ENCODE measurements at places on chromosomes 7 and 10.

- no peak for DNase-seq
Measured at GRCh38 chr10:70323138-70323696, 39.4 kb upstream of the NPFFR1 start.

- DNase-seq, result no peak
Measured at GRCh38 chr10:24569330-24569796, 154.3 kb downstream of the ARHGAP21 start.

GRCh38 chr10:103197903-103198302 is 4.8 kb upstream of the NT5C2 start:
- DNase-seq, result no peak

- no peak for DNase-seq
Measured at GRCh38 chr10:34403512-34403911, 411.6 kb downstream of the PARD3 start.

DNA sequence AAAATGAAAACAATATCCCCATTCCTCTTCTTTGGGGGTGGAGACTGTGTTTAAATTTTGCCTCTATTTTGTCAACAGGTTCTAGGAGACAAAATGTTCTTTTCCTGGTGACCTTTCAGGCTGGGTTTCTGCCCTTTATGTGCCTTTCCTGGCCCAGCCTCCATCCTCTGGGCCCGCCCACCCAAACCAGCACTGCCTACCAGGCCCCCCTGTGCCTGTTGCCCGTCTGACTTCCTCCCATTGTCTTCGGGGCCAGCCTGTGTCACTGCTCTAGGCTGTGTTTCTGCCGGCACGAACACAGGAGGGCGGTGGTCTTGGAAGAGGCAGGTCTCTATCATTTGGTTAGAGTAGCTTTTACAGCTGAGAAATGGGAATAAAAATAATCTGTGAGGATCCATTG is 13.9 kb downstream of the TSPAN14 start:
- DNase-seq, result peak; percentile 46

- DNase-seq, result no peak
Measured at GRCh38 chr10:127413326-127413725, 135.8 kb upstream of the NPS start.

GRCh38 chr7:6558837-6559236 is 7.6 kb upstream of the GRID2IP start:
- no peak for DNase-seq

- DNase-seq, result no peak
Measured at GRCh38 chr7:43112941-43113621, 634 bp downstream of the HECW1 start.

DNA sequence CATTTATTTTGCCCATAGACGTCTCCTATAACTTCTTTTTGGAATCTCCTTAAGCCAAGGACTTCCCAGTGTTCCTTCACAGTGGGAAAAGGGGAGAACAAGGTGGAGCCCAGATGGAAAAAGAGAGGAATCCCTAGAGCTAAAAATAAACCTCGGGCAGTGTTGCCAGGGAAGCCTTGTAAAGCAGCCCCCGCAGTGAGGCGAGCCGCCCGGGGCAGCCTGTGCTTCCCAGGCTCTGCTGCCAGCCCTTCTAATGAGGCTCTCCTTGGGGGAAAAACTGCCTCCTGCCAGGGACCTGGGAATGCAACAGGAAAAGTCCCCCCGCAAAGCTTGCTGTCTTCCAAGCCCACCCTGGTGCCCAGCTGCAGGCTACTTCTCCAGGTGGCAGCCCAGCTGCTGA is 71.7 kb downstream of the SH3PXD2A start:
- DNase-seq, result no peak

DNA sequence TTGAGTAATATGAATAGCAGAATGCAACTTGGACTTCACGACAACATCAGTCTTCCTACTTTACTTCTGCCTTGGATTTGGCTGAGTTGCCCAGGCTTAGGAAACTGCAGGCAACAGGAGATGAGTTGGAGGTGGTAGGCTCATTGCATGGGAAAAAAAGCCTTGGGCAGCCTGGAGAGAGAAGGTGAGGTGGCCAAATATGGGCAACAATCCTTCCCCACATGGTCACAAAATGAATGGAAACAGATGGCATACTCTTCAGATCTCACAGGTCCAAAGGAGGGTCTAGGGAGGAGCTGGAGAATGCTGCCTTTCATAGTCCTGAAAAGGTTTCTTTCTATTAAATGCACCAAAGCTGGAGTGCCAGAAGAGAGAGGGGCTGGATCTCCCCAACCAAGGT is 128.6 kb upstream of the AOAH start:
- no peak for DNase-seq

- no peak for DNase-seq
Measured at GRCh38 chr7:38656968-38657367, 25.8 kb upstream of the AMPH start.

DNA sequence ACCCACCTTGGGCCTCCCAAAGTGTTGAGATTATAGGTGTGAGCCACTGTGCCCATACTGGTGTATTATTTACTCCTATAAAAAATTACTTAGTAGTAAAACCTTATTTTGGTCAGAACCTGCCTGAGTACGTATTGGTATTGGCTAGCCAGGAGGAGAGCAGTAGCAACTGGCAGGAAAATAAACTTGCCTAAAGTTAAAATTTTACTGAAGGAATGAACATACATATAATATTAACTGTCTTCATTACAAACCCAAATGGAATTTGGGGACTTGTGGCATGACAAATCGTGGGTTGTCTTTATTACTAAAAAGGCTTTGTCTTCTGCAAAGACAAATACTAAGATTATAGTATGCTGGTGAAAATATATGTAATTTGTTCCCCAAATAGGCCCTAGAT is 8.4 kb downstream of the RAB18 start:
- DNase-seq, result no peak

DNA sequence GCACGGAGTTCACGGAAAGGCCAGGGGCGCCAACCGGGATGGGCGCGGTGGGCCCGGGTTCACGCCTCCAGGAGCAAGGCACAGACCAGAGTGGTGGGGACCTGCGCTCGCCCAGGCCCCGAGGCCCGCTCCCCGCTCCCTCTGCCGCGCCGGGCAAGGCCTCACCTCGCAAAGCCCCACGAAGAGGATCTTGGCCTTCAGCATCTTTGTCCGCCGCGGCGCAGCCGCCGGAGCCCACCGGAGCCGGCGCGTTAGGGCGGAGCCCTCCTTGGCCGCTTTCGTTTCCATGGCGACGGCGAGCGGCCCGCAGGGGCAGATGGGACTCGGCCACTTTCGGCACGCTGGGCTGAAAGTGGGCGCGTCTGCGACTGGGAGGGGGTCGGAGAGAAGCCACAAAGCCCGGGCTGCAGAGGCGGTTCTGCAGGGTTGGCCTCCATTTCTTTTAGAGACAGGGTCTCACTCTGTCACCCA is 944.4 kb upstream of the ZNF722 start:
- DNase-seq, result no peak

DNA sequence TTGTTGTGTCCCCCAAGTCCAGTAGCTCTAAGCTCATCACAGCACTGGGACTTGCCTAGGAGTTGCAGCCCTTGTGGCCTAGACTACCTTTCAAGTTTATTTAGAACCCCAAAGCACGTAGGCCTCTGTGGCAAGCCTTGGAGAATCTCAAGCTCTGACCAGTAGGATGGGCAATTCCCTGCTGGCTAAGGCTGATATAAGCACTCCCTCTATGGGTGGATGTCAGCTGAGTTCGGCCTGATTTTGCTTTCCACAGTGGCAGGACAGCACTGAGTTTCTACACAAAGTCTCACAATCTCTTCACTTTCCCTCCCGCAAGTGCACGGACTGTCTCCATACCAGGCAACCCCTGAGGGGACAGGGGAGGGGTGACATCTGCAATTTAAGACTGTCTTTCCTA is 886.4 kb upstream of the LRRN3 start:
- no peak for DNase-seq

DNA sequence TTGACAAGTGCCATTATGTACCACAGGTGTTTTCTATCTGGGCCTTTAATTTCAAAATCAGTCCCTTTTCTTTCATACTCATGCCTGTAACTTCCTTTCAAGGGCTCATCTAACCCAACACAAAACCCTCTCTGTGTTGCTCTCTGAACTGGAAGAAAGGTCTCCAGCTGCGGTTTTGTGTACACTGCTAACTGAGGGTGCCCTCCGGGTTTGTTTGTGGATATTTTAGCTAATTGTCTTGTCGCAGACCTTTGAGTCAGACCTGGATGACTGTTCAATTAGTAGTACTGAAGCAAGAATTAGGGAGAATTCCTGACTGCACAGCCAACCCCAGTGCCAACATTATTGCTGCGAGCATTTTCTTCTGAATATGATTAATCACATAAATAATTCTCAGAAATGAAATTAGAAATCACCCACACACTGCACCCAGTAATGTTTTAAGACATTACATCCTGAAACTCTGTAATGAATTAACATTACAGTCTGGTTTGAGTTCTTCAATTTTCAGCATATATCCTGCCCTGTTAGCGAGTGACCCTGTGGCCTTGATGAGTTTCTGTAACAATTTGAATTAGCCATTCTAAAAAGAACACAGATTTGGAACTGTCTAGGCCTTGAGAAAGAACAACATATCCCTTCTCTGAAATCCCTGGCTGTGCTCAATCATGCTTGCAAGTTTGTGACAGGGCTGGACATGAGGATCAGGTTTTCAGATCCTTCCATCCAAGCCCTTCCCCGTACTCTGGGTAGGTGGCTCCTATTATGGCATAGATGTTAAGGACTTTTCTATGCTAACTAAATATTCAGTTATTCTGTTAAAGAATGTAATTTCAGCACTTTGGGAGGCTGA is 460.1 kb downstream of the PLXDC2 start:
- DNase-seq, result no peak

DNA sequence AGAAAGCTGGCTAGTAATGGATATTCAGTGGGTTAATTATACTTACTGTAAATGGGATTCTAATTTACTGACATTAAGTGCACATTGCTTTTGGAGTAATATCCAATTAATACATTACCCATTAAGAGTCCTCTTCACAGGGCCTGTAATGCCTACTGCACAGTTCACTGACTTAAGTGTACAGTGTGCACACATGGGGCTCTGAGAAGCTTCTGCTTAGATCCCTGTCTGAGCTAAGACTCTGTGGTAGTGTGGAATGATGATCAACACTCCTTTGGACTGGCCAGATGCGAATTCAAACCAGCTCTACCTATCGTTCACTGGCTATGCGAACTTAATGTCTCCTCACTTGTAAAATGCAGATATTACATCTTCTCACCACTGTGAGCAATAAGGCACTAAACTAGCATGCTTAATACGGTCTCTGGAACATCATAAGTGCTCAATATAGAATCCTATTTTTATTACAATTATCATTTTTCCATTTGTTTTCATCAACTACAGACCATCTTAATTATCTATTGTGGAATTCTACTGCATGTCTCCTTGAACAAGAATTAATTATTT is 53.8 kb upstream of the SEC61G start:
- DNase-seq, result no peak

- DNase-seq, result no peak
Measured at GRCh38 chr10:1214882-1215540, 158.8 kb downstream of the WDR37 start.
